ENCODE measurements at places on chromosomes 2 and 18. TPM values are rescaled to one million over a fixed set of nuclear protein-coding genes. Genes with fewer than 3 reads are reported as not detected.
A peak's percentile ranks its signal among the peaks of the same experiment; 100 is the strongest.

GAREM1 gene
- 21.2 TPM for total RNA-seq

- DNase-seq = no peak
Measured at GRCh38 chr2:181546086-181546485, 88.9 kb downstream of the ITGA4 start.

DNA sequence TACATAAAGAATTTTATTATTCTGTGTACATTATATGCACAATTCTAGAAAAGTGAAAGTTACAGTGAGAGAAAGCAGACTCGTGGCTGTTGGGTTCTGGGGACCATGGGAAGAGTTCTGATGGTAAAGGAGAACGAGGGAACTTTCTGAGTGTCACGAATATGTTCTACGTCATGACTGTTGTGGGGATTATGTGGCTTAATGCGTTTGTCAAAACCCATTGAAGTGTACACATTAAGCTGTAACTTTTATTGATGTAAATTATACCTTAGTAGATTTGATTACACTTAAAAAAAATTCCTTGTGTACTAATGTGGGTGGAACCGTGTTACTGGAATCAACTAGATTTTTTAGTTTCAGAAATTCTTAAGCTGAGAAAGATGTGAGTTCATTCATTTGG, 426.1 kb downstream of the DSC3 start:
- no peak for DNase-seq

DNA sequence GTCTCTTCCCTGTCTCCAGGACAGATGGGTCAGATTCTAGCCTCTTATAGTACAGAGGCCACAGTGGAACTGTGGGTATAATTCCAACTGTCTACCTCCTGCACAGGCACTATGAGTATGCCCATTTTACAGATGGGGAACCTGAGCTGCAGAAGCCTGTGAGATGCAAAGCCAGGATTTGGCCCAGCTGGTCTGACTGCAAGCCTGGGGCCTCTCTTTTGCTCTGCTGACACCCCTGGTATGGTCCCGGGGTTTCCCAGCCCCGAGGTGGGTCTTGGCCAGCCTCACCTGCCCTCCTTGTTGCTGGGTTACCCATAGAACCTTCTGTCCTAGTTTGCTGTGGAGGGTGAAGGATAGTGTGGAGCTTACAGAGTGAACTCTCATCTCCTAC, 9.8 kb downstream of the HS6ST1 start:
- DNase-seq = peak; percentile 67

Data from mesenteric fat pad (tissue), 1 donor.